Muscle of back (tissue), 13 donors: ENCODE measurements at places on chromosomes 4 and X.
A peak's percentile ranks its signal among the peaks of the same experiment; 100 is the strongest.

DNA sequence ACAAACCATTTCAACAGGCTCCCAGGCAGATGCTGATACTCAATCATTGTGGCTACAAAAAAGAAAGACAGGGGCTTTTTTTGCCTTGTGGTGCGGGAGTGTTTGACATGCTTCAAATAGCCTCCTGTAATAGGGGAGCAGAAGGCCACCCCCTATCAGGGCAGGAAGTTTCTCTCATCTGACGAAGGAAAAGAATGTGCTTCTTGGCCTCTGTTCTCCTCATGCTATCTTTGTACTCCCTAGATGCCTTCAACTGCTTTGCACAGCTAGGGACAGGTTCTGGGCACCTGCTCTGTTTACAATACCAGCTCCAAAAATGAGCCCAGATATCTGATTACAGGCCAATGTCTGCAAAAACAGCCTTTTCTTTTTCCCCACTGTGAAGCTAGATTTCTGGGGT, 391.1 kb downstream of the STIM2 start:
- DNase-seq: no peak

GRCh38 chrX:151796576-151796975, 62.0 kb downstream of the CNGA2 start:
- DNase-seq: no peak

- DNase-seq: no peak
Measured at GRCh38 chr4:30616942-30617646, 103.1 kb upstream of the PCDH7 start.

DNA sequence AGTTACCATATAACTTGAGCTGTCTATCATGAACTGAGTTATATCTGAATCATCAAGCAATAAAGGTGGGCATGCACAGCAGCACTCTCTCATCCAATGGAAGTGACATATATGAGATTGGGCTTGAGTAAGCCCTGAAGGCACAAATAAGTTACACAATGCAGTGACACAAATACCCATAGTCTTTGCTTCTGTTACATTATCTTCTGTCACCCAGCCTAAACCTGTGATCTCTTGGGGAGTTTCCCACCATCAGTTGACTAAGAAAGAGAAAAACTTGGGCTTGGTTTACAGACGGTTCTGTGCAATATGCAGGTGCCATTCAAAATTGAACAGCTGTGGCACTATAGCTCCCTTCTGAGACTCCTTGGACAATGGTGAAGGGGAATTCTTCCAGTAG, 138.8 kb upstream of the IL15 start:
- DNase-seq: no peak

GRCh38 chrX:18883961-18884765, 99.8 kb downstream of the PHKA2 start:
- DNase-seq: no peak

GRCh38 chr4:37648084-37648817, 37.9 kb downstream of the RELL1 start:
- DNase-seq: no peak

DNA sequence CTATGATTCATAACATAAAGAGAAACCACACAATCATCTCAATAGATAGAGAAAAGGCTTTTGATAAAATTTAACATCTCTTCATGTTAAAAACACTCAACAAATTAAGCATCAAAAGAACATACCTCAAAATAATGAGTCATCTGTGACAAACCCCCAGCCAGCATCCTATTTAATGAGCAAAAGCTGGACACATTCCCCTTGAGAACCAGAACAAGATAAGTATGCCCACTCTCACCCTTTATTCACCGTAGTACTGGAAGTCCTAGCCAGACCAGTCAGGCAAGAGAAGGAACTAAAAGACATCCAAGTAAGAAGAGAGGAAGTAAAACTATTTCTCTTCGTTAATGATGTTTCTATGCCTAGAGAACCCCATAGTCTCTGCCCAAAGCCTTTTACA, 507.2 kb downstream of the PABPC4L start:
- no peak for DNase-seq

DNA sequence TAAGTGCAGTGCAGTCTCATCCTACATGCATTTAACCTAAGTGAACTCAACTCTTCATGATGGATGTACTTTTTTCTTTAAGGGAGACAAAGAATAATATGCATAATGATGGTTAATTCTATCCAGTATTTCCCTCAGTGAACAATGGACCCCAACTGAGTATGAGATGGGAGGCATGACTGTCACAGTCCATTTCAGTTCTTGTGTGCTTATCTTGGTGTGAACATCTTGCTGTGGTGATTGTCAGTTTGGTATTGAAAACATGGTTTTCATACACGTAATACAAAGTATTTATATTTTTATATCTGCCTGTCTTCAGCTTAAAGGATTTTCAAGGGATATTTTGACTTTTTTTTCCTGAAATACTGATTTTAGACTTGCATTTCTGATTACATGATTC, 72.0 kb upstream of the NDUFC1 start:
- no peak for DNase-seq

- no peak for DNase-seq
Measured at GRCh38 chr4:38560340-38560739, 103.7 kb upstream of the KLF3 start.

DNA sequence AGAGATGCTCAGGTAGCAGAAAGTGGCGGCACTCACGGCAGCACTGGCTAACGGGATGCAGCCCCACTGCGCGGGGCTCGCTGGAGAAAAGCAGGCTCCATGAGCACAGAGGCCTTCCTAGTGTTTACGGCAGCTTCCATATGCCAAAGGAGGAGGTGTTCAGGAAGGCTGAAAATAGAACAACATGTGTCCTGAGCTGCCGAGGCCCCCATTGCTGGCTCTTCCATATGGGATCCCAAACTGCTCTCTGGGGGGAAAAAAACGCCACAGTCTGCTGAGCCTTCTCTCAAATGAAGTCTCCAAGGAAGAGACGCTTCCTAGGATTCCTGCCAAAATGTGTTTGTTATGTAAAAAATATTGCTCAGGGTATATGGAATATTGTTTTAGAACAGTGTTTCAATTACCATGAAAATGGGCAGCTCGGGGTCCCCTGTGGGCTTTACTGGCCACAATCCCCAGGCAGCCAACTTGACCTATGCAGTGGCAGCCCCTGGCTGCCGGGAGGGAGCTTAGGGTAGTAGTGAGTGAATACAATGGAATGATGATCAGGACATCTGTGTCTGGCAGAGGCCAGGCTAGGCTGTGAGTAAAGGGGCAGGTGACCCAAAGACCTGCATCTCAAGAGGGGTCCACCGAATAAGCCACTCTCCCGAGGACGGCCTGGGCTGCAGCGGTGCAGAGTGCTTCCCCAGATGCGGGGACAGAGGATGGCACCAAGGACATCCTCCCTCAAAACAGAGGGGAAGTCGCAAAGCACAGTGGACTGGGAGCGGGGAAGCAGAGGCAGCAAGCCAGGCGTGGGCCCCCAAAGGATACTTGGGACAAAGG, 170.1 kb downstream of the AFAP1 start:
- DNase-seq: no peak

DNA sequence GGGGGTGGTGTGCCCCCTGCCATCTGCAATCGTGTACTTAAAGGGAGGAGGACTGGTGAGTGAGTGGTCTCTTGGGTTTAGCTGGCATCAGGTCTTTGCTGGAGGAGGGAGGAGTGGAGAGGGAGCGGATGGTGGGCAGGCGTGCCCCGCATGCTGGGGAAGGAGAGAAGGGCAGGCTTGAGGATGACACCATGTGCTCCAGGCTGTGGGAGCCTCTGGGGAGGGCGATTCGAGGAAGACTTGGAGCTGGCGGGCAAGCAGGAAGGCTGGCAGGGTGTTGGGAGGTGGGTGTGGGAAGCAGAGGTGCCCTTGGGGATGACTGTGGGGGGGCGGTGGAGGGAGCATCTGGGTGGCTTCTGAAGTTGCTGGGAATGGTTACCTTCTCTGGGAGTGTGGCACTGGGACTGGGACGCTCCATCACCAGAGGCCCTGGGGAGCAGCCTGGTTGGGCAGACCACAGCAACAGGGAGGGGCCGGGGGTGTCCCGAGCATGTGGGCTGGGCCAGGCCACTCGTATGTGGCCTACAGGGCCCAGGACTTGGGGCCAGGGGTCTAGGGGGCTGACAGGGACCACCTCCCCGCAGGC, 30.8 kb upstream of the AFAP1 start:
- DNase-seq: no peak

DNA sequence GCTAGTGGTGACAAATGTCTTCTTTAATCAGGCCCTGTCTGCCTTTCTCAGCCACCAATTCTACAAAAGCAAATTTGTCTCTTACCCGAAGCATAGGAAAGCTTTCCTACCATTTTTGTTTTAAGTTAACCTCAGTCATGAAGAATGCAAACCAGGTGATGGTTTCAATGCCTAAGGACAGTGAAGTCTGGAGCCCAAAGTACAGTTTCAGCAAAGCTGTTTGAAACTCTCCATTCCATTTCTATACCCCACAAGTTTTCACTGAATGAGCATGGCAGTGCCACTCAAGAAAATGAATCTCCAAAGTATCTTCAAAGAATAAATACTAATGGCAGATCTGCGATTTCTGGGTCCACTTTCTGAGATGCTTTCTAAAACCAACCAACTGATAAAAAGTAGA, 23.9 kb downstream of the SRD5A3 start:
- DNase-seq: no peak

DNA sequence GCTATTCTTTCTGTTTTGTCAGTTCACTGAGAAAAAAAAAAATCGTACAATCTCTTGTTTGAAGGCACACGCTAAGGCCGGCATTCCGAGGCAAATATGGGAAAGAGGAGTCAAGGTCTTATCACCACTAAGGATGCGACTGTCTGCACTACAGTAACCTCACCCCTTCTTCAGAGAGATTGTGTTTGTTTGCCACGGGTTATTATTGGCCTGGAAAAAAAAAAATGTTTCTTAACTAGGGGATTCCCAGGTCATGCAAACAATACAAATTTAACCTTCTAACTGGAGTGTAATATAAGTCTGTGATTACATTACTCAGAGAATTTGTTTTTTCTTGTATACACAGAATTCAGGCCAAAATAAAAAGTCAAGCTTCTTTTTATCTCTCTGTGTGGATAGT, 168.3 kb downstream of the TMA16 start:
- no peak for DNase-seq

GRCh38 chrX:43175434-43175833, 397.5 kb upstream of the PPP1R2C start:
- no peak for DNase-seq

DNA sequence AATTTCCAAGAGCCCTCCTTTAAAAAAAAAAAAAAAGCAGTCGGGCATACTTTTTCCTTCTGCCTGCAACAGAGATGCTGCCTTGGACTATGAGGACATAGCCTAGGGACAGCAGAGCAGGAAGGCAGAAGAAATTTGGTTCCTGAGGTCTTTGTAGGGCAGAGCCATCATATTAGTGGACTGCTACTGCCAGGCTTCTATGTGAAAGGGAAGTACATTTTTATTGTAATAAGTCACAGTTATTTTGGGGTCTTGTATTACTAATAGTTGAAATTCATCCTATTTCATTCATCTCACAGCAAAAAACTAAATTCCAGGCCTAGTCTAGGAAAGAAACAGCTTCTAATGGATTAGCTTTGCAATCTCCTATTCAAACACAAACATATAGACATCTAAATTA, 211.2 kb downstream of the NSUN7 start:
- no peak for DNase-seq

DNA sequence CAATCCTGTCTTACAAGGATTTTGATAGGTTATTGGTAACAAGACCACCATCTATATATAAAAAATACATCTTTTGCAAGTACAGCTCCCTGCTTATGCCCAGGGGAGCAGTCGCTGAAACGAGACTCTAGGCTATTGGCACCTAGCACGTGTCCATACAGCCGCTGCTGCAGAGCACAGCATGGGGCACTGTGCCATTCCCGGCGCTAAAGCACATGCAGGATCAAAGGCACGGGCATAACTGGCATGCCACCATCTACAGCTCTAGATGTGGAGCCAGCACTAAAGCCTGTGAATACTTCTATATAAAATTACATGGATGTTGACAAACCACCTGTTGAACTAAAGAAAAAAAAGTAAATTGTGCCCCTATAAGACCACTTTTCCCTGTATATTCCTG, 144.8 kb downstream of the COL25A1 start:
- DNase-seq: no peak

DNA sequence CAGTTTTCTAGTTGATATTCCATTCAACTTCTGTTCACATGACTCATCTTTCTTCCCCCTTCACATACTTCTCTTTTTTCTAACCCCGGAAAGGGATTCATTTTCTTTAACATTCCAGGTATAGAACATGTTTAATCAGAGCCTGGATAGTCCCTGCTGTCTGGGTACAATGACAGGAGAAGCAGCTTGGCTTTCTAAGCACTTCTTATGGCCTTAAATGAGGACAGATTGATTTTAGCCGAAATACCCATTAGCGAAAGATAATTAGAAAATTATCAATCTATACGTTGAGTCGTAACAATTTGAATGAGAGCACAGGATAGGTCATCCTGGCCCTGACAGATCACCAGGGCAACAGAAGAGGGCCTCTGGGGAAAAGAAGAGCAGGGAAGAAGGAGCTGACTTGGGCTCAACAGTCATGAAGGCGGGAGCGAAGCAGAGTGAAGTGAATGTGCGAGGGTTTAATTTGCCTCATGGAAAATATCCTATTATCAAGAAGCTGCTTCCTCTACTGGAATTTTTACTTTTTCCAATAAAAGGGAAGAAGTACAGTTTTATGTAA, 62.2 kb downstream of the PPP1R2C start:
- no peak for DNase-seq

DNA sequence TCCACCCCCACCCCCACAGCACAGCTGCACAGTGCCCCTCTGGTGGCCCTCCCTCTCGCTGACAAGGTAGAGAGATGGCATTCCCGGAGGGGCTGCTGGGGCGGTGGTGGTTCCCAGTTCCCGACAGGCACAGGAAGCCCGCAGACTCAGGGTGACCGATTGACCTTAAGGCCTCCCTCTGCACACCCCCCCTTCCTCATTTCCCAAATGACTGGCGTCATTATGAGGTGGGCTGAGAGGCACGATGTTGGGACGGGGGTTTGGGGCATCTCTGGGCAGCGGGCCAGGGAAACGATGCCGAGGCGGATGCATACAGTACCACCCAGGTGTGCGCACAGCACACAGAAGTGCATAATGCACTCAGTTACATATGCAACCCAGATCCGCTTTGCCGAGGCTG, 3.5 kb upstream of the TIMP1 start:
- no peak for DNase-seq

- DNase-seq: no peak
Measured at GRCh38 chr4:101843054-101843453, 52.5 kb downstream of the BANK1 start.

DNA sequence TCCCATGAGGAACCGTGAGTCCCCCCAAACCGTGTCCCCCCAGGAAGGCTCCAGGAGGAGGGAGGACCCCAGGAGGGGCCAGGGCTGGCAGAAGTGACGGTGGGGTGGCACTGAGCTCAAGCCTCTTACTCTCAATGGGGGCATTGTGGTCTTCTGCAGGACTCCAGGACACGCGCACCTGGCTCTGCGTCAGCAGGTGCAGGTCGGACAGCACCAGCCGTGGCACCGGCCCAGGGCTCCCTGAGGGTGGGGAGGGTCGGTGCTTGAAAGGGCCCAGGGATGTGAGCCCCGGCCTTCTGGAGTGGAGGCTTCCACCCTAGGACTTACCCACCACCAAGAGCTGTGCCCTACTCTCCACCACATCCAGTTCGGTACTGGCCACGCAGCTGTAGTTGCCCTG, 18.3 kb downstream of the L1CAM start:
- no peak for DNase-seq

- peak; percentile 58 for DNase-seq
Measured at GRCh38 chr4:124415146-124415545, 297.4 kb downstream of the ANKRD50 start.

- DNase-seq: no peak
Measured at GRCh38 chr4:184401397-184402171, 72.8 kb downstream of the IRF2 start.
